ENCODE measurements at places on chromosomes 1 and 21. TPM values are rescaled to one million over a fixed set of nuclear protein-coding genes. Genes with fewer than 3 reads are reported as not detected.

Gene TLR5
- total RNA-seq = 7.2 TPM

Gene ADGRB2
- total RNA-seq = not detected

Gene CYP4X1
- 0.29 TPM for total RNA-seq

Gene POMGNT1
- total RNA-seq = 2.9 TPM

Gene MAN1C1
- 33.9 TPM for total RNA-seq

DNA sequence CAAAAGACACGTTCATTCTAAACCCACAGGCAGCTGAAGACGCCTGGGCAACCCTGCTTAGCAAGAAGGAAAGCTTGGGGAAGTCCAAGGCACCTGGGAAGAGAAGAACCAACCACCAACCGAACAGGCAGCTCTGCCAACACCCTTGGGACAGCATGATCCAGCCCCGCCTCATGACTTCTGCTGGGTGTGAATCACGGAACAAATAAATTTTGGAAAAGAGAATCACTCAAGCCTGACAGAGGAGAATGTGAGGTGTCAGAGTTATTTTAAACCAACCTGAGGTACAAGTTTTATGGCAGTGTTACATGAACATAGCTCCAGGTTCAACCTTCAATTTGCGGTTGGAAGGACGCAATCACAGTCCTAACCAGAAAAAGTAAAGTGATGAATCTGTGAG is 10.0 kb upstream of the PADI4 start:
- DNase-seq = no peak
- H3K27me3 ChIP-seq = no peaks in the 10 kb centered on the region
- no peak overlapping the region for H3K27ac ChIP-seq
- H3K4me1 ChIP-seq = no peaks in the 10 kb centered on the region
- H3K4me3 ChIP-seq = no peak overlapping the region
- no peaks in the 10 kb centered on the region for H3K36me3 ChIP-seq

DNA sequence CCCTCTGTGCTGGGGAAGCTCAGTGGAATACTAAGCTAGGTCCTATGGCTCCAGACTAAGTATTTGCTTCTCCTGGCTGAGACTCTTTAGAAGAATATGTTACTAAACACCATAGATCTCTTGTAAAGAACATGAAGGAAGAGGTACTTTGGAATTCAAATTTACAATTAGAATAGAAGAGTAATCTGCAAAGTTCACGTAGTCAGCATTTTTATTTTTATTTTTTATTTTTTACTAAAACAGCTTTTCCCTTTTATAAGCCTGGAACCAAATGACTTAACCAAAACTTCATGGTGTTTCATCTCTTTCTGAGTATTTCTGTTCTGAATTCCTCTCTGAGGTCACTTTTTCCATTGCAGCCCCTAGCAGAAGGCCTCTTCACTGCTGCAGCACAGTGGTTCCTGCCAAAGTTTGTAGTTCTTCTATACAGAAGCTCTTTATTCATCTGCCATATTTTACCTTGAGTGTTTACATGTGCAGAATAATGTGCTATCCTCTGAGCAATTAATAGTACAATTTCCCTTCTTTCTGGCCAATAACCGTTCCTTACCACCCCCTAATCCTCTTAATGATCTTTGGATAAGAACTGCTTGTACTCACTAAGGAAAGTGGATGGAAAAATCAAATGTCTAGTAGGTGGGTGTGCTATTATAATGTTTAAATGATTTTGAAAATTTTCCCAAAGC is 27.2 kb downstream of the TSEN15 start:
- H3K27me3 ChIP-seq = no peaks in the 10 kb centered on the region
- H3K4me1 ChIP-seq = no peaks in the 10 kb centered on the region
- H3K27ac ChIP-seq = no peak overlapping the region
- H3K36me3 ChIP-seq = no peaks in the 10 kb centered on the region

DNA sequence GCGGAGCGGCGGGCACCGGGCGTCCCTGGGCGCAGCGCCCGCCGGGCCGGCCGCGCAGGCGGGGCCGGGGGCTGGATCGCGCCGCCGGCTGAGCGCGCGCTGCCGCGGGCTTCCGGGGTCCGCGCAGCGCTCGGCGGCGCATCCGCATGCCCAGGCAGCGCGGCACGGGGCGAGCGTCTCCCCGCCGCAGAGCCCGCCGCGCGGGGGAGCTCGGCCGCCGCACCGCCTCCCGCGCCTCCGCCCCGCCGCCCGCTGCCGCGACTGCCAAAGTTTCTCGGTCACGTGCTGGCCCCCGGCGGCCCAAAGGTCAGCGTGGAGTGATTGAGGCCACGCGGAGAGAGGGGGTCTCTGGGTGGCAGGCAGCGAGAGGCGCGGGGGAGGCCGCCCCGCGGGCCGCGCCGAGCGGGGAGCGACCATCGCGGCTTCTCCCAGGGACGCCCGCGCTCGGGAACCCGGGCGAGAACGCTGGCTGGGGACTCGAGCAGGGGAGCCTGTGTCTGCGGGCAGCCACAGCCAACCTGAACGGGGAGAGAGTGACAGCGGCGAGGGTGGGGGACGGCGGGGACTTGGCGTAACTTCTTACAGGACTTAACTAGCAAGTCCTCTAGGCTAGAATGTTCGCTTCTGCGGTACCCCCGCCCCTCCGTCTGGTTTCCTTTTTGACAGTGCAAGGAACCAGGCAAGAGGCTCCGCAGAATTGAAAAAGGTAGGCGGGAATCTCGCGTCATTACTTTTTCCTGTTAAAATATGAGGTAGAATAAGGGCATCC is at the start of gene ILDR2:
TSS of gene ILDR2 (minus strand) at position 180 of the 769 bp plus-strand sequence. CDS start 272 bp downstream, outside the sequence.
- no peaks in the 10 kb centered on the region for H3K36me3 ChIP-seq
- DNase-seq = peak; percentile 52
- H3K4me3 ChIP-seq = peak within 1 kb of the TSS; percentile 72
- no peak within 1 kb of the TSS for H3K27ac ChIP-seq
